AG04450 (cell line): ENCODE measurements at places on chromosomes 2 and 18. TPM values are rescaled to one million over a fixed set of nuclear protein-coding genes. Genes with fewer than 3 reads are reported as not detected.

Gene C2orf66
- 0.05 TPM in 1 of 2 replicates, not detected in the other for polyA plus RNA-seq

Gene CTNNA2
- polyA plus RNA-seq: not detected in 2 replicates

Gene MDH1B
- polyA plus RNA-seq: 0.78 and 1.3 TPM in 2 replicates

Gene YWHAQ
- 509 and 624 TPM in 2 replicates for polyA plus RNA-seq

Gene MOB4
- 36.1 and 58.9 TPM in 2 replicates for polyA plus RNA-seq

Gene TWIST2
- 15.6 and 15.7 TPM in 2 replicates for polyA plus RNA-seq

Gene TUBA3D
- not detected in 2 replicates for polyA plus RNA-seq

Gene MOCOS
- polyA plus RNA-seq: 4.2 and 5.1 TPM in 2 replicates

Gene IL36A
- polyA plus RNA-seq: not detected in 2 replicates

Gene ATG16L1
- 28.3 and 32.8 TPM in 2 replicates for polyA plus RNA-seq

Gene DPYSL5
- polyA plus RNA-seq: not detected in 2 replicates

Gene HAAO
- polyA plus RNA-seq: 3.1 and 4.2 TPM in 2 replicates

Gene AFF3
- polyA plus RNA-seq: 17.9 and 21.8 TPM in 2 replicates

Gene BCL2
- 0.27 and 0.35 TPM in 2 replicates for polyA plus RNA-seq

Gene C1GALT1C1L
- 0.51 and 0.77 TPM in 2 replicates for polyA plus RNA-seq

Gene PMAIP1
- polyA plus RNA-seq: 38.8 and 57.1 TPM in 2 replicates

Gene SELENOI
- 8.9 and 10.9 TPM in 2 replicates for polyA plus RNA-seq

Gene CCBE1
- polyA plus RNA-seq: 40.4 and 51.5 TPM in 2 replicates
